ENCODE measurements at places on chromosomes 11 and 22. TPM values are rescaled to one million over a fixed set of nuclear protein-coding genes. Genes with fewer than 3 reads are reported as not detected.

FZD4 gene
- 3.2 TPM for total RNA-seq

CNTN5 gene
- 12.1 TPM for total RNA-seq

NLRP6 gene
- not detected for total RNA-seq

GRCh38 chr22:35135165-35135564 lies 69.2 kb downstream of the ISX start:
- no peak for ATAC-seq

DNA sequence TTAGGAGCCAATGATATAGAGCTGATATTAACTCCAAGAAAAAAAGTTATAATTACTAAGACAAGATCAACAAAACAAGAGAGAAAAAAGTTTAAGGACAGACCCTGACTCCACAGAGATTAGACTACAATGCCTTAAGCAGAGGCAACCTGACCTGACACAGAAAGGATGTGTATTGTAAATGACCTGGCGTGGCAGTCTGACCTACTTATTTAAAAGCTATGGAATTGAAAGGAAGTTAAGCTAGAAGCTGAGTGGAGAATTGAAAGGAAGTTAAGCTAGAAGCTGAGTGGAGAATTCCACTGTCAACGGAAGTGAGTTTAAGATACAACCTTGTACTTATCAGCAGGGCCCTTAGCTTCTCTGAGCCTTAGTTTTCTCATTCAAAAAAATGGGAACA lies 885.4 kb downstream of the OPCML start:
- ATAC-seq, result no peak

GRCh38 chr11:118398791-118399559 lies 2.4 kb upstream of the ATP5MG start:
- ATAC-seq, result no peak
